ENCODE measurements at places on chromosomes 4 and X.

GRCh38 chr4:61128682-61129081 lies 71.4 kb upstream of the ADGRL3 start:
- DNase-seq: no peak

DNA sequence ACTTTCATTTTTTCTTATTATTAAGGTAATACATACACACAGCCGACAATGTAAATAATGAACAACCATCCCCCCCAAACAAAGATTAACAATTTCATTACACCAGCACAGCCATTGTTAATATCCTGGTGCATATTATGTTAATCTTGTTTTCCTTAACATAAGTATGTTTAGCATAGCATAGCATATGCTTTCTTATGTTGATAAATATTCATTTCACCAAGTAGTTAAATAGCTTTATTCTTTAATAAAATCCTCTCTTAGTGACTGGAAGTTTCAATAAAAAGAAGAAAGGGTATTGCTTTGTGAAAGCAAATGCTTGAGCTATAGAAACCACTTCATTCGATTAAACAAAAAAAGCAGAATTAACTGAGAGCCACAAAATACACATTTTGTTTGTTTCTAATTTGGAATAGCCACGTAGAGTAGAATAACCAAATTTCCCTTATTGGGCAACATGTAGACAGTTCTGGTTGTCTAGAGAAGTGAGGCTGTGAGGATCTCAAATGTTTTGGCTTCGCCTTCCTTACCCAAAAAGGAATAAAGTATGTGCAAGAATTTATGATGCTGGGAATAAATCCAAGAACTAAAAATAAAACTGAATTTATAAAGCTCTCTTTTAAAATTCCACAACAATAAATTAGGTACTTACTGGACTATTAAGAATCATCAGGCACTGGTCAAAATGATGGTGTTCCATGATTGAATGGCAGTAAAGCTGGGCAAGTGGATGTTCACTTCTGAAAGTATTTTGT lies 118.0 kb downstream of the PDE5A start:
- no peak for DNase-seq

- no peak for DNase-seq
Measured at GRCh38 chrX:124736553-124737270, 390.3 kb downstream of the SH2D1A start.

- DNase-seq: no peak
Measured at GRCh38 chr4:109978704-109979454, 66.2 kb downstream of the EGF start.

DNA sequence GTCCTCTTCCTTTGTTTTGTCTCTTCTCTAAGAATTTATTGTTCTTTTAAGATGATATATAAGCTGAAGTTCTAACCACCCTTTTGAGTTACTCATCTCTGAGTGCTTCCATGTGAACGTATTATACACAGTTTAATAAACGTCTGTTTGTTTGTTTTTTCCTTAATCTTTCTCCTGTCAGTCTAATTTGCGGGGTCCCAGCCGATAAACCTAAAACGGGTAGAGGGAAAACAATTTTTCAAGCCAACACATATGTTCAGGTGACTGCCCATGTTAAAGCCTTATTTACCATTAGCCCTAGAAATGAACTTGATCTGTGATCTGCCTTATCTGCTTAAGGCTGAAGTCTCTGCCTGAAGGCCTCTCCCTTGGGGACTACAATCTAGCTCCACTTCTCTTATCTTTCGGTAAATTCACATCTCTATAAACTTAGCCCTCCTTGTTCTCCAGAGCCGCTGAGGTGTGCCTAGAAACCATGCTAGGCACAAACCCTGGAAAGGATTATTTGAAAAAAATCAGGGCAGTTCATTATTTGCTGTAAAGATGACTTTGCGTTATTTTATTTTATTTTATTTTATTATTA lies 158.8 kb downstream of the CAMK2D start:
- no peak for DNase-seq

- DNase-seq: peak; percentile 82
Measured at GRCh38 chrX:10014462-10015354, 47.5 kb downstream of the CLDN34 start.

- DNase-seq: no peak
Measured at GRCh38 chr4:102715057-102715456, 45.7 kb downstream of the MANBA start.

GRCh38 chr4:127545271-127545670 lies 87.5 kb upstream of the INTU start:
- DNase-seq: no peak

DNA sequence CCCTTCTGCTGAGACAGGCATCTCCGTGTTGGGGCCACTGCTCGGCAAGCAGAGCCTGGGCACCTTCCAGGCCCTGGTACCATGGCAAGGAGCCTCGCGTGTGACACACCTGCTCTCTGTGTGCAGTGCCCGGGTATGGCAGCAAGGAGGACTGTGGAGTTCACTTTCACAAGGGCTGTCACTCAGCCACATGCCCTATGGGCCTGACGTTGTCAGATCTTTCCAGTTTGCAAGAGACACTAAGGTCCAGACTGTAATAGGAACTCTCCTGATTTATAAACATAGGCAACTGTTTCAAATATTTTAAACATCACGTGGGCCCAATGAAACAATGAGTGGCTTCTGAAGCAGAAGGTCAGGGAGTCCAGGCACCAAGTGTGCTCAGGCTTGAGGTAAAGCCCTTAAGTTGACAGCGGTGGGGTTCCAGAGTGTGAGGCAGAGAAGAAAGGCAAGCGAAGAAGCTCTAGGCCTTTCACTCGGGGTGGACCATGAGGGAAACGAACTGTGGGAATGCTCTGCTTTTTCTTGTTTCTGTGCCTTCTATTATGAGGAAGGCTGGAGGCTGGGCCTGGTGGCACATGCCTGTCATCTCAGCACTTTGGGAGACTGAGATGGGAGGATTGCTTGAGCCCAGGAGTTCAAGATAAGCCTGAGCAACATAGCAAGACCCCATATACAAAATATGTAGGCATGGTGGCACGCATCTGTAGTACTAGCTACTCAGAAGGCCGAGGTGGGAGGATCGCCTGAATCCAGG lies 108.6 kb upstream of the TRIM2 start:
- no peak for DNase-seq

- DNase-seq: no peak
Measured at GRCh38 chr4:53598901-53599300, 7.6 kb upstream of the LNX1 start.

GRCh38 chrX:30812326-30812725 lies 76.7 kb downstream of the TAB3 start:
- DNase-seq: peak; percentile 6

GRCh38 chrX:58025979-58026378 lies 115.7 kb upstream of the ZXDA start:
- DNase-seq: peak; percentile 17

DNA sequence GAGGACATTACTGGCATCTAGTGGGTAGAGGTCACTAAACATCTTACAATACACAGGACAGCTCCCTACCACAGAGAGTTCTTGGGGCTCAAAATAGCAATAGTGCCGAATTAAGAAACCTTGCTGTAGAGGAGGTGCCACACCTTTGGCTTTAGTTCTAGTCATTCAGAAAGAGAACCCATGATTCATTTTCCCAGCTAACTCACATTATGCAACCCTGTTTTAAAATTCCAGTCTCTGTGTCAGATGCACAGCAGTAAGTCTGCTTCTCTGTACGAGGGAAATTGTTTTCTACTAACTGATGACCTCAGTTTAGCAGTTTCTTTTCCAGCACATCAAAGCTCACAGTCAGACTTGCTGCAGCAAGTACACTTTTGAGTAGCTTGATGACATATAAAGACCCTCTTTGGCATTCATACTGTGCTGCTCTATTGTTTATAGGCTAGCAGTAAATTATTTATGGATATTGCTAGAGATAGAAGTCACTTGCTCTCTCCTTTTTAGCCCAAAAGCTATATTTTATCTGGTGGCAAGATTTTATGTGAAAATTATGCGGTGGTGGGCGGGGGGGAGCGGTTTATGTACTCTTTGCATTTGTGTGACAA lies 487.8 kb upstream of the MAGEB18 start:
- DNase-seq: no peak

DNA sequence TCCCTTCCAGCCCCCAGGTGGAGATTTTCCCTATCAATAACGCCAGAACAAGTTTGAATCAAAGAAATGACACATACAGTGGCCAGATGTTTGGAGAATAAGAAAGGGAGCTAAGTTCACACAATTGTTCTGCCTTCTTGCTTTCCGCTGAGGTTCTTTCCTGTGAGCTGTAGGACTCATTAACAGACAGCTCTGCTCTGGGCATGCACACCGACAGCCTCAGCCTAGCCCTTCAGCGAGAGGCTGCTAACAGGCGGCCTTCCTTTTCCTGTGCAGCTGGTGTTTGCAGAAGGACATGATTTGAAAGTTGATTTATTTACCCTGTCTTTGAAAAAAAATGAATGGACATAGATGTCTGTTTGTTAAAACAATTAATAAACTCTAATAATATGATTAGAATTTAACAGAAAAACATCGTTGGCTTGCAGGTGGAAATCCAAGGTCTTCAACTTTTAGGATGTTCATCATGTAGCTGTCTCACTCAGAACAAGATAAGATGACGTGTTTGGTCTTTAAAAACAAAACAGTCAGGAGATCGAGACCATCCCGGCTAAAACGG lies 183.3 kb downstream of the KDR start:
- no peak for DNase-seq

DNA sequence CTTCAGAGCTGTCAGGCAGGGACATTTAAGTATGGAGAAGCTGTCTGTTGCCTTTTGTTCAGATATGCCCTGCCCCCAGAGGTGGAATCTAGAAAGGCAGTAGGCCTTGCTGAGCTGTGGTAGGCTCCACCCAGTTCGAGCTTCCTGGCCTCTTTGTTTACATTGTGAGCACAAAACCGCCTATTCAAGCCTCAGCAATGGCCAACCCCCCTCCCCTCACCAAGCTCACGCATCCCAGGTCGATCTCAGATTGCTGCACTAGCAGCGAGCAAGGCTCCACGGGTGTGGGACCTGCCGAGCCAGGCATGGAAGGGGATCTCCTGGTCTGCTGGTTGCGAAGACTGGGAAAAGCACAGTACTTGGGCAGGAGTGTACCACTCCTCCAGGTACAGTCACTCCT lies 59.3 kb downstream of the ZNF674 start:
- no peak for DNase-seq
